ENCODE measurements at places on chromosomes 6 and 20.

DNA sequence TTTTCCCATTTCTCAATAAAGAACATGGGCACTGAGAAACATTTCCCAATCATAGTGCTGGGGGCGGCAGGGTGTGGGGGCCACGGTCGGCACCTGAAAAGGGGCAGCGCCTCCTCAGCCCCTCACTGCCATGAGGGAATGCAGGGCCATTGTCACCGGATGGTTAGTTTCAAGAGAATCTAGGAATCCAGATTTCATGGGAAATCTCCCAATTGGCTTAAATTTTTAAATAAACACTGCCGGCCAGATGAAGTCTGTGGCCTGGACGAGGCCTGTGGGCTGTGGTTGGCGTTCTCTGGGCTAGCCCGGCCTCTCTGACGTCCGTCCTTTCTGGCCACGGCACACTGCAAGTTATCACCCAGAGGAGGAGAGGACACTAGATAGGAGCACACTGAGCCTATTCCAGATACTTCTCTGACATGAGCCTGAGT is 25.6 kb downstream of the MANBAL start:
- DNase-seq, result no peak

- no peak for DNase-seq
Measured at GRCh38 chr20:43375591-43375990, 82.1 kb upstream of the SRSF6 start.

- DNase-seq, result no peak
Measured at GRCh38 chr6:122388945-122389344, 10.5 kb upstream of the HSF2 start.

DNA sequence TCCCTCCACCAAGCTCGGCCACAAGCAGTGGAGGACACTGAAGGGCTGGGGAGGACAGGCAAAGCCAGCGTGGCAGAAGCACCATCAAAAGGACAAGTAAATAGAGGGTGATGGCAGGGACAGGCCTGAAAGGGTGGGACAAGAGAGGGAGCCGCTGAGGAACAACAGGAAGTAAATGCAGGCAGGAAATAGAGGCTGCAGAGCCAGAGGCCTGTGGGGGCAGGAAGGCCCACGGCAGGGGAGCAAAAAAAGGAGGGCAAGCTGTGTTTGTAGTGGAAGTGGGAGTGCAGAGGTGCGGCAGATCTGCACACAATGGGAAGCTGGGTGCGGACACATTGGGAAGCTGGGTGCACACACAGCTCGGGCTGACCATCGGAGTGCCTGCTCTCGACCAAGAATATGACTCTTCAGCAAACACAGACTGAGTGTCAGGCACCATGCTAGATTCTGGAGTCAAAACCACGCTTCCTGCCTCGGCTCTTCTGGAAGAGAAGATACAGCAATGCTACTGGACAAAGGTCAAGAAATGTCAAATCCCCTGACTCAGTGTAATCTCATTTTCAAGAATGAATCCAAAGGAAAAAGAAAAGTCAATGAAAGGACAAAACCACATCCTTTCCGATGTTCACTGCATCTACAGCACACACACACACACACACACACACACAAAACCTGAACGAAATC is 40.4 kb upstream of the RAB22A start:
- DNase-seq, result no peak

DNA sequence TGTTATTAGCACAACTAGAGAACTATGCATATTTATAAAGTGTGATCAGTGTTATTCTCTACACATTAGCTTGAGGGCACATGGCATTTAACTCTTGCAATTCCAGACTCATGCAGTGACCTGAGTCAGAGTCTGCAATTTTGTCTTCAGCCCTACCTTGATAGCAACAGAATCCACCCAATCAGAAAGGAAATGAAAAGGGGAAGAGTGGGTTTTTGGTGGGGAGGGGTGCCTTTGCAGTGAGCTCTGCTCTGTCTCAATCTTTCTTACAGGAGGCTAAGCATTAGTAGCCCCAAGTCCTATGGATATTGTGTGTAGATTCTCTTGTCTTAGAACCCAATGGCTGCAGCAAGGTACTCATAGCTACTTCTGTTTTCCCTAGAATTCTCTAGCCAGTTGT is 489.2 kb downstream of the DHX35 start:
- no peak for DNase-seq

DNA sequence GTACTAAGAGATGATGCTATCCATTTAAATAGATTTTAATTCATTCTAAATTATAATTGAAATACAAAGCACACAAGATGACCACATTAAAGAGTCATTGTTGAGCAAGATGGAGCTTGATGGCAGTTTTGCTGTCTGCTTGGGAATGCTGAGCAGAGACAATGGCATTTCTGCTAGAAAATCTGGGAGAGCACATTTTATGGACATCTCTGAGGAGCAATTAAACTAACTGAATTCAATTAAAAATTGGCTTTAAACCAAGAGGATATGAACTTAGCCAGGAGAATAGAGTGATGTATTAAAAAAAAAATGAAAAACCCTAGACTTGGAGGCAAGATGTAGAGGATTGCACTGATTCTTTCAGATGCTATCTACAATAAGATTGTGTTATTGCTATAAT is 19.1 kb upstream of the ADGRB3 start:
- no peak for DNase-seq

GRCh38 chr6:16752206-16752866 is 8.9 kb downstream of the ATXN1 start:
- DNase-seq, result no peak

- no peak for DNase-seq
Measured at GRCh38 chr6:16199804-16200203, 38.6 kb upstream of the GMPR start.

DNA sequence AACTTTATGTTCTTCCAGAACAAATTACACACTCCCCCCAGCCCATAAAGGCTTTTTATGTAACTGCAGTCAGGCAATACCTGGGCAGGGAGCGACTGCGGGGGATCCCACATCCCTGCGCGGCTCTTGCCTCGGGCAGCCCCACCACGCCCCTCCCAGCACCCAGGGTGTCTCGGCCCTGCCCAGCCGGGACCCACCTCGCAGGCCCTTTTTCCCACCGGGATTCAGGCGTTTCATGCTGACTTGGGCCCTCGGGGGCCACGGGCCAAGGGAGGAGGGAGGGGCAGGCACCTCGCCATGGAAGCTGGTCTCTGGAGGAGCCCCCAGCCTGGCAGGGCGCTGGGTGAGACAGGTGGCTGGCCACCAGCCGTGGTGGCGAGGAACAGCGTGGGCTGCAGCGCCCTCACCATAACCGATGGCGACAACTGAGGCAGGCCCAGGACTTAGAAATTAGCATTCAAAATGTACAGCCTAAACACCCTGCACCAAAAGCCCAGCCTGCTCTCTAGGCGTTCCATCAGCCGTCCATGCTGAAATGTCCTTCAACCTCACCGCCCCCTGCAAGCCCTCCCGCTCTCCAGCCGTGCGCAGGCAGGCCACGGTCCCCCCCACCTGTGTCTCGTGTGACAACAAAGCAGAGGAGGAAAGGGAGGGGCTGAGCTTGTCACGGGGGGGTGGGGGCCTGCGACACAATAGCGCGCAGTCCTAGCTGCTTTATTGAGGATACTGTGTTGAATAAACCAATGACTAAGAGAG is 15.1 kb upstream of the FOXC1 start:
- DNase-seq, result no peak

DNA sequence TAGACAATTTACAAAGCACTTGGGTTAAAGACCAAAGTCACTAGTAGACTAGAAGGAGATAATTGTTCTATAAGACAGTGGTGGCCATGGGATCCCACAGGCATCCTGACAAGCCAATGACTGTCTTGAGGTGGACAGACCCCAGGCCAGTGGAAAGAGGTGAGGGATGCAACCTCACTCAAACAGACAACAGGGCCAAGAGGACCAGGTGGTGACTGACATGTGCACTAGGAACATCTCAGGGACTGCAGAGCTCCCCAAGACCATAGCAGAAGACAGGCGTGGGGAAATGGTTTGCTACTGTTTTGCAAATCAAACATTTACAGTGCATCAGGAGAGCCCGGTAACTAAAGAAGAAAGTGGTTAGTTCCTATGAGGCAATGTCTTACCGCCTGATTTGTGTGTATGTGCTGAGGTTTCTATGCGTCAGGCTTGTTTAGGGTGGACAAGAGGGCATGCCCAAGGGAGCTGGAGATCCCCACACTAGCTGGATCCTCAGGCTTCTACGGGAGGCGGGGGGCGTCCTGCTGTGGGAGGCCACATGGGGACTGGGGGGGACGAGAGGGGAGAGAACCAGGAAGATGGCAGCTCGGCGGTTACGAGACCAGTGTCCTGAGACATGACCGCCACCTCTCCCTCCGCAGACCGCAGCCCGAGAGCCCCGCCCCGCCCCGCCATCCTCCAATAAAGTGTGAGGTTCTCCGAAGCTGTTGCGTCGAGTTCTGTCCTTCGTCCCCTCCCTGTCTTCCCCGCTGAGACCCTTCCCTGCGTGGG is 623 bp upstream of the MRPS26 start:
- DNase-seq, result peak; percentile 85

DNA sequence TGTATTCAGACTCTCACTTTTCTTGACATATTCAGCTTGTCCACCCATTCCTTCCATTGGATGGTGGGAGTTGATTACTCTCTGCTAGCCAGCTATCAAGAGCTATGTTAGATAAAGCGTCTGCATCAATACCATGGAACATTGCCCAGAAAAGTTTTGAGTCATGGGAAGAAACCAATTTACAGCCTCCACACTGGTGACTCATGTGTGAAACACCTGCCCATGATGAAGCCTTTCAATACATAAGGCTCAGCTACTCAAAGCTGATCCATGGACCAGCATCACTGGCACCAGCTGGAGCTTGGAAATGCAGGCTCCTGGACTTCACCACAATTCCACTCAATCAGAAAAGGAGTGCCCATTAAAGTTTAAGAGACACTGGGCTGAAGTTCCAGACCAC is 16.1 kb downstream of the PLA2G7 start:
- DNase-seq, result no peak

GRCh38 chr6:69881322-69882151 is 15.2 kb downstream of the COL19A1 start:
- no peak for DNase-seq

DNA sequence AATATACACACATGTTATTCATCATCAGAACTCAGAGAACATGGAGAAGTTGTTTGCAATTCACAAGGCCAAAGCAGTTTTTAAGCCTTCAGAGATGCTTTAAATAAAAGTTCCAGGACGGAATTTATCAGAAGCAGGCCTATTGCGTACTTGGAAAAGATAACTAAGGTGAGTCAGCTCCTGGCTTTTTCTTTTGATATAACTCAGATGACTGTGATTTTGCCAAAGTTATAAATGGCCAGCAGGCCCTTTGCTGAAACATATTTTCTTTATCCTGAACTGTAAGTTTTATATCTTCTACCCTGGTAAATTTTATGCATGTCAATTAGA is 55.0 kb upstream of the PLCB1 start:
- DNase-seq, result no peak

- no peak for DNase-seq
Measured at GRCh38 chr6:1463751-1464426, 74.5 kb downstream of the FOXF2 start.

GRCh38 chr20:51512645-51513044 is 29.9 kb downstream of the NFATC2 start:
- no peak for DNase-seq

GRCh38 chr20:32514760-32515159 is 70.4 kb downstream of the NOL4L start:
- no peak for DNase-seq

DNA sequence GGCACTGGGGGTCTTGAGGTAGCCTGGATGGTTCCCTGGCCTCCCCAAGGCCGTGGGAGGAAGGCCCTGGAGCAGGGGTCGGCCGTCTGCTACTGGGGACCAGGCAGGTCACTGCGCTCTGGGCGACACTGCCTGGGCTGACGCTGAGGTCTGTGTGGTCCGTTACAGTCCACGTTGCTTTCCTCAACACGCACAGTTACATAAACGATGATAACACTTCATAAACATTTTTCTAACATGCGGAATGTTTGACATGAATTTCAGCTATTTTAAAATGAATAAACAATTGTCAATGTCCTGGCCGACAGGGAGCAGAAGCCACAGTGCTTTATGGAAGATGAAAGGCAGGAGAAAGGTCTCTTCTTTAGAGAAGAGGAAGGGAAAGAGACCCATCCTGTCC is 10.2 kb upstream of the RBBP8NL start:
- DNase-seq, result no peak

DNA sequence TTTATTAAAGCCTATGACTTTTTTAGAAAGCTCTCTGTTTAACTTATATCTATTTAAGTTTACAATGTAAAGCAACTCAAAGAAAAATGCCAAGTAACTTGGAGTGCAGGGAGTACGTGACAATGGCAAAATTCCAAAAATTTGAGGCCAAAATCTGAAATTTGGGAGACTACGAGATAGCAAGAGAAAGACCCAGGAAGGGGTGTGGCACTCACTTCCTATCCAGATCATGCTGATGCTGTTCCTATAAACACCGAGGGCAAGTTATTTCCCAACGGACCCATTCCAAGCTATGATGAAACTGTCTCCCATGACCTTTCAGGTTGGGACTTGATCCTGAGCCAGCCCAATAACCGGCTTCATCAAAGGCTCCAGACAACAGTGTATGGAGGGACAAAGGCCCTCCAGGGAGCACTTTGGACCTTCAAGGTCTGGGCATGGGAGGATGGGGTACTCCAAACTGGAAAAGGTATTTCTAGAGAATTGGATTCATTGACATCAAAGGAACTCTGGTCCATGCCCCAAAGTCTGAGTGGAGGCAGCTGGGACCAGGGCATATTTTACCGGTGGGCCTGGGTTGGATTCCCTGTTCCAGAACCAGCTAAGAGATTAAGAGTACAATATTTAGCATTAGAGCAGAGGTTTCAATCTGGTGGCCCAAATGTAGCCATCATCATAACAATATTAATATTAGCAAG is 15.7 kb upstream of the SLC13A3 start:
- DNase-seq, result no peak

- no peak for DNase-seq
Measured at GRCh38 chr20:33675136-33675959, 1.1 kb upstream of the NECAB3 start.

DNA sequence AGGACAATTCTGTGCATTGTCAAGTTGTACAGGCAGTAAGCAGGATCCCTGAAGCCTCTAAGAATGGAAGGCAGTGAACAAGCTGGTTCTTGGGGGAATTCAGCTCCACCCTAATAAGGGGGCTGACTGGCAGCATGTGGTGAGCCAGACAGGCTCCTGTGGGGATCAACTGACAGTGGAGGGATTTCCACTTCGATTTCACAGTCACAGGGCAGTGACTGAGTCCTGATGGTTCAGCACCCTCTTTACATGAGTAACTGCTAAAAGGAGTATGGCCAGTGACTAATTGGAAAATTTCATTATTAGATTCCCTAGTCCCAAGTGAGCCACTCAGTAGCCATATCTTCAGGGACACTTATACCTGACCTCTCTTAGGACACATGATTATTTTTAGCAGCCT is 78.4 kb downstream of the NDUFAF5 start:
- DNase-seq, result no peak
